ENCODE measurements at places on chromosomes 2 and 18.

DNA sequence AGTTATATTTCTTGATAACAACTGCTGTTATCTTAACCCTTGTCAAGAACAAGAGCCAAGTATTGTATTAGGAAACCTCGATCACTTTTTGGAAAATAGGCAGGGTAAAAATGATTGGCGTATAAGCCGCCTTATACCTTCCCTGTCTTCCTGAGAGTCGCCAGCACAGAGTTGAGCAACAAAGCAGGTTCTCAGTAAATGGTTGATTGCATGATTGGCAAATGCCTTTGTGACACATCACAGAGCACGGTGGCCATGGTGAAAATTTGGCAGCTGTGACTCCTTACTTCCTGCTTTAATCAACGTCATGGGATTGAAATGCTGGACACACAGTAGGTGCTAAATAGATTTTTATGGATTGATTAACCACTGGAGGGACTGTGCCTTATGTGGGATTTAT lies 3.9 kb upstream of the KLHL29 start:
- DNase-seq = no peak

GRCh38 chr2:37569986-37570679 lies 101.3 kb downstream of the CDC42EP3 start:
- DNase-seq = no peak

GRCh38 chr2:1736997-1737480 lies 7.3 kb downstream of the PXDN start:
- DNase-seq = no peak

DNA sequence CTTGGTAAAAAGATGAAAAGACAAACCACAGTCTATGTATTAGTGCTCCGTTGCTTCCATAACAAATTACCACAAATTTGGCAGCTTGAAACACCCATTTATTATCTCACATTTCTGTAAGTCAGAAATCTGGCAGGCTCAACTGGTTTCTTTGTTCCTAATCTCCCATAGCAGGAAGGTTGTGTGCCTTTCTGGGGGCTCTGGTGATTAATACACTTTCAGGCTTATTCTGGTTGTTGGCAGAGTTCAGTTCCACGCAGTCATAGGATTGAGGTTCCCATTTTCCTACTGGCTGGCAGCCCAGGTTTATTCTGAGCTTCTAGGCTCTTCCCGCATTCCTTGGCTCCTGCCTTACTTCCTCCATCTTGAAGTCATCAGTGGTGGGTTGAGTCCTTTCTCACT lies 189.3 kb downstream of the ANAPC1 start:
- DNase-seq = no peak

DNA sequence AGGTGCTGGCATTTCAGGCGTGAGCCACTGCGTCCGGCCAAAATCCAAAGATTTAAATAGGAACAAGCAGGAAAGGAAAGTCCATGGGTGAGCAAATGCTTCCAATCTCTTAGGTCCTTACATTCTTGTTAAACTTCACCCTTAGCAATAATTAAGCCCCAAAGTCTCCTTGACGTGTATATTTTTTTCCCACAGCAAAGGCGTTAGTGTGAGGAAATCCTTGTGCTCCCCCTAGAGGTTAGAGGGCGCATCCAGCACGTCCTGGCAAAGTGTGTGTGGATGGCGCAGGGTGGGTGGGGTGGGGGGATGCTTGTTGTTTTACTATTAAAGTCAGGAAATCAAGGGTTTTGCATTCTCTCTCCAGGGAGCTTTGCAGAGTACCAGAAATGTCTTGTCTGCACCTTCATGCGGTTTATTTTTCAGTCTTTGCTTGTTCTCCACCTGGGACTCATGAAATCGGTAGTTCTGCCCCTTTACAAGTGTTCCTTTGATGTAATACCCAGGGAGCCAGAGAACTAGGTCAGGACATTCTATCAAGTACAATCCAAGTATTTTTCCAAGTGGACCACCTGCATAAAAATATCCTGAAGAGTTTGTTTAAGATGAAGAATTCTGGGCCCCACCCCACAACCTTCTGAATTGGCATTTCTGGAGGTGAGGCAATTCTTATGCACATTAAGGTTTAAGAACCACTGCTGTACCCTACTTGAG lies 22.2 kb upstream of the ITSN2 start:
- DNase-seq = no peak

DNA sequence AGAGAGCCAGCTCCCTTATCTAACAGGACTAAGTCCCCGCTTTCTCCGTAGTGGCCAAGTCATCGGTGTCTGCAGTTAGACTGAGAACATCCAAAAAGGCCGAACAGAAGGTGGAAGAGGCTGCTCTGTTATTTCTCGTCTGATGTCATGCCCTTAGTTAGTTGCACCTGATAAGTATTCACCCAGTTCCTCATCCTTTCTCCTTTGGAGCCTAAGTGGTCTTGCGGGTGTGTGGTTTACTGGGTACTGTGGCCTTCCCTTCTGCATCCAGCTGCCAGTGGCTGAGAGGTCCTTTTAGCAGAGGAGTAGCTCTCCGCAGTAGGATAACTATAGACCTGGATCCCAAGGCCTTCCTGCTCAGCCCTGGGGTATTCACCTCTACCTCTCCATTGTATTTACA lies 211.6 kb downstream of the BCL2 start:
- DNase-seq = no peak

GRCh38 chr2:42345986-42346385 lies 15.0 kb downstream of the COX7A2L start:
- DNase-seq = no peak

- no peak for DNase-seq
Measured at GRCh38 chr18:36620788-36621187, 208.0 kb downstream of the TPGS2 start.

DNA sequence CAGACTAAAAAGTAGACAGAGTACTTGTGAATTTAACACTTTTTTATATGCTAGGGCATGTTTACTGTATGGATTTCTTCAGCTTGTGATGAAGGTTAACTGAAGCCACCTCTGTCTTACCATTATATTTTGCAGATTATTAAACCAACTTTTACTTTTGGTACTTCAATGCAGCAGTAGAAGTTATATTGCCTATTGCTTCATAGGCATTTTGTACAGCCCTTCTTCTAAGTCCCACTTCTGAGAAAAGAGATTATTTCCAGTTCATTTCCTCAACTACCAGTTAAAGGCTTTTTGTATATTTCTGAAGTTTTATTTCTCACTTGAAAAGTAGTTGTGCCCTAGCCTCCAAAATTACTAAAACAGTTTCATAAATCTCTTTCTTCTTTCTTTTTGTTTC lies 256.4 kb upstream of the FBXO11 start:
- no peak for DNase-seq

GRCh38 chr18:22088029-22088428 lies 81.4 kb upstream of the GATA6 start:
- no peak for DNase-seq

- DNase-seq = no peak
Measured at GRCh38 chr2:119425620-119426395, 5.8 kb upstream of the TMEM37 start.

DNA sequence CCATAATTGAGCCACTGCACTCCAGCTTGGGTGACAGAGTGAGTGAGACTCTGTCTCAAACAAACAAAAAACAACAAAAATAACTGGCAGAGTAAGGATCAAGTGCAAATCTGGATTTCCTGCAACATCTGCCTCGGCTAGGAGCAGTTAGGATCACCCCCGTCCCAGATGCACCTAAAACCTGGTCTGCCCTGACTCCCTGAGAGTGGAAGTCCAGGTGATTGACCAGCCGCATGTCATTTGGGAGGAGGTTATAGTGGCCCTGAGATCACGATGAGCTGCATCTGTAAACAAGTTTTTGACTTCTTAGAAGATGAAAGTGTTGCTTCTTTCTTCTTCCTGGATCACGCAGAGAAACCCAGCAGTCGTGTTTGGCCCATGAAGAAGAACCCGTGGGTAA lies 5.0 kb upstream of the ESPNL start:
- no peak for DNase-seq

GRCh38 chr18:28012336-28012735 lies 164.6 kb downstream of the CDH2 start:
- no peak for DNase-seq

DNA sequence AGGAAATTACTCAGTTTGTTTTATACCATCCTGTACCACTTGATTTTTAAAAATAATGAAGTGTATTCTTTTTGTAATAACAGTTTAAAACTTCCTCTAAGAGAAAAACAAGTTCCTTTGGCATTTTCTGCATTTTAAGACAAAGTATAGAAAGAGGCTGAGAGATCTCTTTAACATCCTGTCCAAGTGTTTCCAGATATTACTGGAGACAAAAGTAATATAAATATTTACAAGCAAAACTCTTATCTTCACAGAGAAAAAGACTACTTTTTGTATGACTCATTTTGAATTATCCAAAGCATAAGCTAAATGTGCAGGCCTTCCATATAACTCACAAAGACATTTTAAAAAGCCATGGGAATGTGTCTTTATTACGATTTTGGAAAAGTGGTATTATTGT lies 221.1 kb downstream of the RDH14 start:
- no peak for DNase-seq

DNA sequence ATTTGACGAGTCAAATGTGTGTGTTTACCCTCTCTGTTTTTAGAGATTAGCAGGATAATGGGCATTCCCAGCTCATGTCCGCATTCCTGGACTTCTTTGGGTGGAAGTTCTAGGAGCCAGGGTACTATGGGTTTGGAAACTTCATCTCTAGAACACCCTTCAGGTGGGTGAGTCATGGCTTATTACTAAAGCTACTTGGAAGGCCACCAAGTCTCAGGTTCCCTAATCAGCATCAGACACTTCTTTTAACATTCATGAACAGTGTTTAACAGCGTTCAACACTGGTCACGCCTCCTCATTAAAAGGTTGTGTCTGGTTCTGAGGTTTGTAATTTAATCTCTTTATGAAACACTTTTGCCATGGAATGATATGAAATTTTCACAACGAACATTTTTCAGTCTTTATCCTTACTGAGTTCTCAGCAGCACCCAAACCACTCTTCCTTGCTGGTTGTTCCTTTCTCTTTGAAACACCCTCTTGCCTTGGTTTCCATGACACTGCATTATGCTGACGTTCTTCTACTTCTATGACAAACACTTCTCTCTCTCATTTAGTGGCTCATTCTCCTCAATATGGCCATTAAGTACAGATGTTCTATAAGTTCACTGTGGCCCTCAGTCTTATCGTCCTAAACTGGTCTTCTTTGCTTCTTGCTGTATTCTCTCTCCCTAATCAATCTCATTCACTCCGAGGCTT lies 49.3 kb downstream of the MMADHC start:
- no peak for DNase-seq

GRCh38 chr2:105744909-105745853 lies at the start of gene NCK2:
NCK2 (plus strand) TSS chr2:105744912; CDS start chr2:105855064, 110,152 bp downstream.
- DNase-seq = no peak

GRCh38 chr2:121237980-121238665 lies 46.9 kb downstream of the TFCP2L1 start:
- DNase-seq = no peak

DNA sequence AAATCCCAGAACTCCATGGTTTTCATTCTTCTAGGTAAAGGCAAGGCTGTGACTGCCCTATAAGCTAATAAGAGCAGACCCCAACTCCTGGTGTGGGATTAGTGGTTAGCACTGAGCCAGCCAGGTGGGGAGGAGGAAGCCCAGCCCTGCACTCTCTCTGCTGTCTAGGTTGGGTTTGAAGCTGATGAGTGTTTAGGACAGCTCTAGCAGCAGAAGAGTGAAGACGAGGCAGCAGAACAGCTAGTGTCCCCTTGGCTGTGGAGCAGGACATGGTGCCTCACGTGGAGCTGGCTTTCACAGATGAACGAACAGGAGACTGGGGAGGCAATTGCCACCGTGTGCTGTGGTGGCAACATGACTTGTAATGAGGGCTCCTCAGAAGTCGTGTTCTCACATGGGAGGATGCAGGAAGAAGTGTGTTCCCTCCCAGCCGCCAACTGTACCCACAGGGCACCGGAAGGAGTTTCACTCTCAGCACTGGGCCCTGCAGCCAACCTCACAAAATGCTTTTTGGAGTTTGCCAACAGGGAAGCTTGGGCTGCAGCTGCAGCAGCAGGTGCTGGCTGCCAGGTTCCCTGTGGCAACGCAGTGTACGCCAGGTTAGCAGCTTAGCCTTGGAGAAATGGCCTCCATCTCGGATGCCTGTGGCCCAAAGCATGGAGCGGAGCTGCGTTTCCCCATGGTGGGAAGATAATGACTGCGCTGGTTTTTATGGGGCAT lies 328.2 kb downstream of the SETBP1 start:
- DNase-seq = no peak

GRCh38 chr18:13611601-13612195 lies 114.7 kb downstream of the FAM210A start:
- no peak for DNase-seq

GRCh38 chr2:127320586-127321275 lies 26.8 kb upstream of the ERCC3 start:
- no peak for DNase-seq

GRCh38 chr2:120934574-120935338 lies 199.1 kb downstream of the GLI2 start:
- DNase-seq = no peak

GRCh38 chr2:75808793-75809535 lies 98.2 kb upstream of the GCFC2 start:
- no peak for DNase-seq

DNA sequence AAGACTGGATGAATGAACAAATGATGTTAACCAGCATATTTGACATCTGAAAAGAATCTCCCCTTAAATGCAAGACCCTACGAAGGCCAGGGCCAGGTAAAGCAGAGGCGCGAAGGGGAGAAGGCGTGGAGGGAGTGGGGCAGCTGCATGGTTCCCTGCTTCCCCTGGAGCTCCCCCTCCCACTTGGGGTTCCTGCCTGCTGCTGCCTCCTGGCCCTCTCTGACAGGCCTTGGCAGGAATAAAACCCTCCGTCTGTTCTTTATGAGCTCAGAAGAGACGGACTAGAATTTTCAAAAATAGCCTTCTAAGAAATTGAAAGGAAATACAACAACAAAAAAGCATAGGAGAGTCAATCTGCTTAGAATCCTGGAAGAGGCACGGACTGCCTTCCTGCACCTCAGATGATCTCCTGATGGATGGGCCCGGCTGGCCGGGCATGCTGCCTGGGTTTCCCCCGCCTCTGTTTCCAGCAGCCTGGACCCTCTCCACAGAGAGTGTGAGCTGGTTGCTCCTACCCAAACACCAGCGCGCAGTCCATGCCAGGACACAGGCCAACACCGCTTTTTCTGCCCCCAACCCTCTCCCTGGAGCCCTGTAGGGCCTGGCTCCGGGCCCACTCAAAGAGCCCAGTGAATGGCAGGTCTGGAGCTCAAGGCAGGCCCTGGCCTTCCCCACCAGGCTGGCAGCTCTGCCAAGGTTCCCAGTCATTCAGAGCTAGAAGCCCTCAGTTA lies 23.9 kb downstream of the CFAP65 start:
- no peak for DNase-seq

GRCh38 chr2:206105038-206105437 lies 19.1 kb upstream of the INO80D start:
- no peak for DNase-seq

DNA sequence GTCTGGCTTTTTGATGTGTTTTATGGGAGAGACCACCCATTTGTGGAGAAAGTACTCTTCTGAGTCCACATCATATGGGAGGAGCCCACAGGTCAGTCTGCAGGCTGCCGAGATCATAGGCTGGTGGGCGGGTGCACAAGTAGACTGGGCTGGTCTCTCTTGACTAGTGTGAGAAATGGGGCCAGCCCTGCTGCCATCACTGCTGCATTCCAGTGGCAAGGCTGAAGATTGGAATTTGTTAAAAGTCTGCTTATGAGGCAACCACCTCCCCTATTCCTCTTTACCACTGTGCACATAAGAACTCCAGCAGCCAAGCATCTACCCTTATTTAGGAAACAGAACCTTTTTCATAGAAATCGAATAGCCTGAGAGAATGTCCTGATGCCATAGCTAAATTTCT lies 200.7 kb downstream of the DIS3L2 start:
- no peak for DNase-seq

GRCh38 chr2:20576598-20577115 lies 74.2 kb downstream of the HS1BP3 start:
- no peak for DNase-seq

All from coronary artery (tissue), 2 donors.